Panc1 (cell line): ENCODE measurements at places on chromosomes 1 and 21. TPM values are rescaled to one million over a fixed set of nuclear protein-coding genes. Genes with fewer than 3 reads are reported as not detected.

AQP10 gene
- not detected for total RNA-seq

MACF1 gene
- 413 TPM for total RNA-seq

EFHD2 gene
- 90.8 TPM for total RNA-seq

LCE1E gene
- total RNA-seq, result not detected

S100A14 gene
- total RNA-seq, result 0.57 TPM

GRCh38 chr1:16446116-16446515, 5.6 kb downstream of the NECAP2 start:
- no peak overlapping the region for H3K27ac ChIP-seq
- DNase-seq, result no peak
- no peak overlapping the region for H3K4me3 ChIP-seq
- no peaks in the 10 kb centered on the region for H3K27me3 ChIP-seq
- H3K36me3 ChIP-seq, result peaks cover 8% of the 10 kb centered on the region

DNA sequence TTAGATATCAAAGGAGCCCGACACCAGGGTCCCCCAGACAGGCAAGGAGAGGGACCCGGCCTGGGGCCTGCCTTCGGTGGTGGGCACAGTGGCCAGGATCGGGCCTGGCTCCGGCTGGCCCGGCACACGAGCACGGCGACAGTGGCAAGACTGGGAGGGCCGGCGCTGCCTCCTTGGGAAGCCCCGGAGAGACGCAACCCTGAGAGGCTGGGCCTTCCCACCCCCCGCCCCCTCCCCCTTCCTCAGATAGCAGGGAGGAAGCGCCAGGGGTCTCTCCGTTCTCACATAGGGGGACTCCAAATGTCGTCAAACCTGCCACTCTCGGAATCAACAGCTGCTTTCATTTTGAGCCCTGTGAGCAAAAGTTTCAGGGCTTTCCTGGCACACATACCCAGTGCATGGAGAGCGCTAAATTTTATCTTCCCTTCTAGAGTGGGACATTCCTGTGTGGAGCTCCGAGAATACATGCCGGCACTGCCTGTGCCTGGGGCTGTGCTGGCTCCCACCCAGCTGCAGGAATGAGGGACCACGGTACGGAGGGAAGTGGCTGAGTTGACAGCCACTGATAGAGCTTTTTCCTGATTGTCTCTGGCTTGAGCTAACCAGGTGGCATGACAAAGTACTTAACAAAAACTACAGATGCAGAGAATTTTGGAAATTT, 62.4 kb downstream of the CD247 start:
- no peak overlapping the region for H3K27ac ChIP-seq
- no peaks in the 10 kb centered on the region for H3K27me3 ChIP-seq
- H3K4me3 ChIP-seq, result peak overlapping the region; percentile 75
- no peaks in the 10 kb centered on the region for H3K36me3 ChIP-seq
- DNase-seq, result no peak
- 0 out of 2 replicates have a peak, but pooled peaks cover 2% of the 10 kb centered on the region for H3K4me1 ChIP-seq

GRCh38 chr1:180912211-180912800, 391 bp upstream of the KIAA1614 start:
- no peaks in the 10 kb centered on the region for H3K36me3 ChIP-seq
- H3K4me1 ChIP-seq, result peaks cover 3% of the 10 kb centered on the region; the same call in 1 of the 2 replicates
- H3K27ac ChIP-seq, result no peak overlapping the region

GRCh38 chr1:115356356-115356755, 18.3 kb upstream of the NGF start:
- no peak overlapping the region for H3K27ac ChIP-seq
- no peaks in the 10 kb centered on the region for H3K27me3 ChIP-seq
- no peaks in the 10 kb centered on the region for H3K4me1 ChIP-seq
- DNase-seq, result no peak

- H3K36me3 ChIP-seq, result no peaks in the 10 kb centered on the region
- H3K4me3 ChIP-seq, result no peak overlapping the region
- no peak overlapping the region for H3K27ac ChIP-seq
These were observed 95.9 kb downstream of the LRIG2 start for GRCh38 chr1:113168946-113169345.

DNA sequence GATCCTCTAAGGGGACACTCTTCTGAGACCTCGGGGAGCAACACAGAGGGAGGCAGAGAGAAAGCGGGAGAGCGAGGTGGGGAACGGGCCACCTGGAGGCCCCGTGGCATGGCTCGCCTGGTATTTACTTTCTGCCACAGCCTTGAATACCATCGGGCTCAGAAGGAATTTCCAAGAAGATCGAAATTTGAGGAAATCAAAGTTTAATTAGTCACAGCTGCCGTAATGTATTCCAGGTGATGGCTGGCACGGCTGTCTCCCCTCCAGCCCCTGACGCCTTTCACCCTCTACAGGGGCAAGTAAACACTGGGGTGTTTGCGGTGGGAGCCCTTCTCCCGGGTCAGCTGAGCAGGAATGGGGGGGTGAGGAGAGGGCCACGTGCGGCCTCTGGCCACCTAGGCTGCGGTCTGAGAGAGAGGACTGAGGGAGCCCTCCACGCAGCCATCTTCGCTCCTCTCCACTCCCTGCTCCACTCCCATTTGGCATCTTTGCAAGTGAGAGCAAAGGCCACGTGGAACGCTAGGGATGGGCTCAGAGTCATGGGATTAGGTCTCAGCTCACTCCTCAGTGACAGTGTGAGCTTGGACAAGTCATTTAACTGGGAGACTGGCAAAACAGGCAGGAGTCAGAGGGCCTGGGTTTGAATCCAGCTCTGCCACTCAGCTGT, 125.2 kb downstream of the SYF2 start:
- no peaks in the 10 kb centered on the region for H3K27me3 ChIP-seq
- H3K36me3 ChIP-seq, result no peaks in the 10 kb centered on the region
- no peak overlapping the region for H3K27ac ChIP-seq
- no peak for DNase-seq
- no peak overlapping the region for H3K4me3 ChIP-seq

- no peaks in the 10 kb centered on the region for H3K27me3 ChIP-seq
- H3K4me1 ChIP-seq, result no peaks in the 10 kb centered on the region
- no peak overlapping the region for H3K4me3 ChIP-seq
- H3K27ac ChIP-seq, result no peak overlapping the region
These were observed 338.2 kb upstream of the VAMP3 start for GRCh38 chr1:7432900-7433380.

DNA sequence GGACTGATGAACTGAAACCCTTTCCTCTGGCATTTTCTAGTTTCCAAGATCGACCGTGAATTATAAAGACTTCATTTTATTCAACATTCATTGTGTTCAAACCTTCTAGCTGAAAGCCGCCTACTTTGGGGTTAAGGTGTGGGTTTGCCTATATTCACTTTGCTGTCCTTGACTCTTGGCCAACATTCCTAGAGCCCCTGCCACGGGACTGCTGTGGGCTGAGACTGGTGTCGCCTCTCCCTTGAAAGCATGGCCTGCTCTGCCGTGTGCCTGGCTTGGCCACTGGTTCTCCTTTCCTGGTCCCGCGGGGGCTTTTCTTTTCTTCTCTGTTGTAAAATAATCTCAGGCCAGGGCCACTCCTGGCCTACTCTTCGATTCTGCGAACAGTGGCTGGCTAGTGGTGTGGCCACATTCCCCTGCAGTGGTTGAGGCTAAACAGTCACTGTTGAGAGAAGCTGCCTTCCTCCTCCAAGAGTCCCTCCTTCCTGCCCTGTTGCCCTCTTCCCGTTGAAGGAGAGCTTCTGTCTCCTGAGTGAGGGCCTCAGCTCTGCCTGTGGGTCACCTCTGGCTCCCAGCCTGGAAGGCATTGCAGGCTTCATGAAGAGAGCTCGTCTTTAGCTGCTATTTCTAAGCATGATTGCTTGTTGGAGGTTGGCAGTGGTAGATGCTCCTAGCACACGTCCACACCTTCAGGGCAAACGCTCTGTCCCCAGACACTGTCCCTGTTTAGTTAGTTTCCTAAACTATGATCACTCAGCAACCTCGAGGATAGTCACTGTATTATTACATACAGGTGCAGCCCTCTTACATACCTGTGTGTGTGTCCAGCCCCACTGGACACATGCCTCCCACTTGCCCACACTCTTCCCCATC, 80.5 kb downstream of the GALNT2 start:
- H3K27me3 ChIP-seq, result no peaks in the 10 kb centered on the region
- H3K27ac ChIP-seq, result no peak overlapping the region
- H3K36me3 ChIP-seq, result no peaks in the 10 kb centered on the region
- H3K4me1 ChIP-seq, result no peaks in the 10 kb centered on the region; the same call in 1 of the 2 replicates
- H3K4me3 ChIP-seq, result no peak overlapping the region
- no peak for DNase-seq

DNA sequence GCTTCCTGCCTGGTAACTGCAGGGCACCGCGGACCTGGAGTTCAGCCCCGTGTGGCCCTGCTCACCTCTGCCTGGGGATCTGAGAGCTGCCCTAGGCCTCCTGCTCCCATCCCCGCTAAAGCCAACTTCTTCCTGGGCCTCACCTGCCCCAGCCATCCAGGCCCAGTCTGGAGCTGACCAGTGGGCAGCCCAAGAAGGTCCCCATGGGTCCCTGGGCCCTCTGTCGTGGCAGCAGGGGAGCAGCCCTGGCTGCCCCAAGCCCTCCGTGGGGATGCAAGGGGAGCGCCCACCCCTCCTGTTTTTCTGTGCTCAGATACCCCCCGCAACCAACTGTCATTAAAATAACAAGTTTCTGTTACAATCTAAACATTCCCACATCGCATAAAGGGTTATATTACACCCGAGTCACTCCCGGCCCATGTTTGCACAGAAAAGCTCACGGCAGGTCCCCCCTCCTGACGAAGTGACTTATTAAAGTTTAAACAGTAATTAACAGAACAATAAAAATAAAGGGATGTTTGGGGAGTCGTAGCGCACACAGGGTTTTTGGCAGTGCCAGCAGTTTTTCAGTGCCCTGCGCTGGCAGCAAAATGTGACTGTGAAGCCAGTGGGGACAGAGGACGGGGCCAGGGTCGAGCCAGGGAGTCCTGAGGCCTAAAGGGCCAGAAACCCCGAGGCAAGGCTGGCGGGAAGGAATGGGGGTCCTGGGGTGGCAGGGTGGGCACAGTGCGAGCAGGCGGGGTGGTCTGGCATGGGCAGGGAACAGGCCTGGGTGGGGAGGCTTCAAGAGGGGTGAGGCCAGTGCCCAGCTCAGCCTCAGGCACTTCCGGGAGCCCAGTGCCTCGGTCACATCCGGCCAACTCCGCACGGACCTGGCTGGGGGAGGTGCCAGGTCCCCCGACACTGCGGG, 121.5 kb downstream of the CASZ1 start:
- peaks cover 24% of the 10 kb centered on the region for H3K4me1 ChIP-seq
- H3K36me3 ChIP-seq, result no peaks in the 10 kb centered on the region
- no peak for DNase-seq
- H3K27ac ChIP-seq, result no peak overlapping the region
- no peak overlapping the region for H3K4me3 ChIP-seq
- no peaks in the 10 kb centered on the region for H3K27me3 ChIP-seq

GRCh38 chr1:214525535-214526019, 25.8 kb downstream of the PTPN14 start:
- H3K27me3 ChIP-seq, result no peaks in the 10 kb centered on the region
- H3K4me1 ChIP-seq, result peaks cover 73% of the 10 kb centered on the region

DNA sequence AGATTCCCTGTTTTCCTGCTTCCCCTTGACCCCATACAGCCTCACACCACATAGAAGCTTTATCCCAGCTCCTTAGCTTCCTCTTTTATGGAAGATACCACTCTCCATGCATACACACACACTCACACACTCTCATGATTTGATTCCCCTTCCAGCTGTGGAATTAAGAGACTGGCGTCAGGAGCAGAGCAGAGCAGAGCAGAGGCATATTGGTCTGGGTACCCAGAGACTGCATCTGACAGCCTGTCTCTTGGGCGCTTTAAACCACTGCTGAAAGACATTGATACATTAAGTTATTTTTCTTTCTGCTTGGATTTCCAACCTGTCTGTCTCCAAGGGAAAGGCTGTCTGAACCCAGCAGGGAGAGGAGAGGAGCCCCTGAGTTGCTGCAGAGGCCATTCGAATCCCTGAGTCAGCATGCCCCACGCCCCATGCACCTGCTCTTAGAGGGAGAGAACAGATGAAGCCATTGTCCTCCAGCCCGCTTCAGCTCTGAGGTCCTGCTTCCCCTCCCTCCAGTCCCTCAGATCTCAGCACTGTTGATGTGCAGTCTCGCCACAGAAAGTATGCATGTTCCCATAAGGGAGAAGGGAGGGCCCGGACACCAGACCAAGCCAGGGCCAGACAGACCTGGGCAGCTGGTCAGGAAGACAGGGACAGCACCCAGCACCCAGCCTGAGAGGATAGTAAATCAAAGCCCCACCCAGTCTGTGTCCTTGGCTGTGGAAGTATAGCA, 66.7 kb upstream of the GJB5 start:
- no peak overlapping the region for H3K4me3 ChIP-seq
- peaks cover 4% of the 10 kb centered on the region for H3K27me3 ChIP-seq
- no peaks in the 10 kb centered on the region for H3K36me3 ChIP-seq
- no peak for DNase-seq

DNA sequence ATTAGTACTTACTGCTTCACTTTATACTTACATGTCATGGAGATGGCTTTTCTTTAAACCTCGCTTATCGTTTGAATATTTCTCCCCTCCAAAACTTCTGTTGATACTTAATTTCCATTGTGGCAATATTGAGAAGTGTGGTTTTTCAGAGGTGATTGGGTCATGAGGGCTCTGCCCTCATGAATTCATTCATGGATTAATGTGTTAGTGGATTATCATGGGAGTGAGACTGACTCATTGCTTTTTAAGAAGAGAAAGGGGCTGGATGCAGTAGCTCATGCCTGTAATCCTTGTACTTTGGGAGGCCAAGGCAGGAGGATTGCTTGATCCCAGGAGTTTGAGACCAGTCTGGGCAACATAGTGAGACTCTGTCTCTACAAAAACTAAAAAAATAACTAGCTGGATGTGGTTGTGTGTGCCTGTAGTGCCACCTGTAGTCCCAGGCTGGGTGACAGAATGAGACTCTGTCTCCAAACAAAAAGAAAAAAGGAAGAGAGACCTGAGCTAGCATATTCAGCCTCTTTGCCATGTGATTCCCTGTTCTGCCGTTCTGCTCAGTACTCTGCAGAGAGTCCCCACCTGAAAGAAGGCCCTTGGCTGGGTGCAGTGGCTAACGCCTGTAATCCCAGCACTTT, 30.2 kb downstream of the RABGAP1L start:
- H3K36me3 ChIP-seq, result no peaks in the 10 kb centered on the region
- H3K4me3 ChIP-seq, result no peak overlapping the region
- DNase-seq, result no peak
- H3K27ac ChIP-seq, result peak overlapping the region; percentile 1; the same call in 1 of the 2 replicates

DNA sequence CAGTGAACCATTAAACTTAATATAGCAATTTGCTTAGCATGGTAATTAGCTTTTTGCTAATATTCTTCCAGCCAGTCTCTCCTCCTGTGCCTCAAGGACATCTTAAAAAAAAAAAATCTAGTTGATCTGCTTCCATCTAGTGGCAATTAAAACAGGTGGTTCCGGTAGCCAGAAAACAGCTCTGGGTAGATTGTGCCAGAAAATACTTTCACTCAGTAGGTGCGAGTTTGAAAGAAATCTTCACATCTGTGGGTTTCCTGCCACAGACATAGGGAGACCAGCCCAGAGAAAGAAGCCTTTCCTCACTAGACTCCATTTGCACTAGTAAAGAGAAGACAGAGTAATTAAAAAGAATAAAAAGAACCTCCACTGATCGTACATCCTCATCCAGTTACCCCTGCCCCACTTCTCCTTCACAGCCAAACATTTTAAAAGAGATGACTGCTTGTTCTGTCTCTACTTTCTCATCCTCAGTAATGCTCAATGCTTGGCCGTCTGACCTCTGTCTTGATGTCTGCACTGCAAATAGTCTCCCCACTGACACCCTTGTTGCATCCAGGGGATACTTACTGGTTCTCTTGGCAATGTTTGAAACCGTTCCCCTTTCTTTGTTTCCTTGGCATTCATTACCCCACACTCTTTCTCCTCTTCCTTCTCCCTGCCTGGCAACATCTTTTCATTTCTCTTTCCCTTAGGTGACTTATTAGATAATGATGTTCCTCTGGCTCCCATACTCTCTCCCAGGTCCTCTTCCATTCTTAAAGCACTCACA, 16.9 kb downstream of the SELL start:
- H3K27ac ChIP-seq, result no peak overlapping the region
- no peak for DNase-seq
- no peak overlapping the region for H3K4me3 ChIP-seq

GRCh38 chr1:95966866-95967265, 732.9 kb downstream of the RWDD3 start:
- no peaks in the 10 kb centered on the region for H3K4me1 ChIP-seq
- H3K36me3 ChIP-seq, result no peaks in the 10 kb centered on the region
- no peaks in the 10 kb centered on the region for H3K27me3 ChIP-seq
